ENCODE measurements at places on chromosomes 12 and 14.

GRCh38 chr12:78732481-78732880, 132.1 kb upstream of the SYT1 start:
- DNase-seq: no peak

DNA sequence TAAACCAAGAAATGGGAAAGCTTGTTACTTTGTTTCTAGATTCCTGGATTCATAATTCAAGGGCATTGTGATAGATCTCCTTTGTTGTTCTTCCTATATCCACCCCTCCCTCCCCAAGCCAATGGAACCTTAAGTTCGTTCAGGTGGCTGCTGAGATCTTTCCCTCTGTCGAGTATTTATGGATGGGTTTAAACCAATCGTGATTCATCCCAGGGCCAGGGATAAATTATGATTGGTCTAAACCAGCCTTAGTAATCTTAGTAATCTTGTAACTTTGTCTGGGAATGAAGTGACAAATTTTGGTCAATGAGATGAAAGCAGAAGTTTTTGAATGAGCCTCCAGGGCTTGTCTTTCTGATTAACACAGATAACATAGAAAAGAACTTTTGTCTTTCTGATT, 56.1 kb upstream of the PCED1B start:
- no peak for DNase-seq

DNA sequence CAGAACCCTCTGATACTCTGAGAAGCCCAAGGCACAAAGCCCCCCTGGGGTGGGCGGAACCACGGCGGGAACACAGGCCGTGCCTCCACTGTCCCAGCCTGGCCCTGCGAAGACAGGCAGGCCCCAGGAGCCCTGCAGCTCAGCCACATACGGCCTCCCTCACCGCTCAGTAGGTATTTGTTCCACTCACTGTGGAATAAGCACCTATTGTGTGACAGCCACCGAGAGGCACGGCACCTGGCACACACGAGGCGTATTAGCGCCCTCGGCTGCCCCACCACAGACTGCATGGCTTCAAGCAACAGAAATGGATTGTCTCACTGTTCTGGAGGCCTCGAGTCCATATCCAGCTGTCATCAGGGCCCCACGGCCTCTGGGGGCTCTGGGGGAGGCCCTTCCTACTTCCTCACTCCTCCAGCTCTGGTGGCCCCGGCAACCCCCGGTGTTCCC, 66.3 kb downstream of the NCOR2 start:
- DNase-seq: no peak

DNA sequence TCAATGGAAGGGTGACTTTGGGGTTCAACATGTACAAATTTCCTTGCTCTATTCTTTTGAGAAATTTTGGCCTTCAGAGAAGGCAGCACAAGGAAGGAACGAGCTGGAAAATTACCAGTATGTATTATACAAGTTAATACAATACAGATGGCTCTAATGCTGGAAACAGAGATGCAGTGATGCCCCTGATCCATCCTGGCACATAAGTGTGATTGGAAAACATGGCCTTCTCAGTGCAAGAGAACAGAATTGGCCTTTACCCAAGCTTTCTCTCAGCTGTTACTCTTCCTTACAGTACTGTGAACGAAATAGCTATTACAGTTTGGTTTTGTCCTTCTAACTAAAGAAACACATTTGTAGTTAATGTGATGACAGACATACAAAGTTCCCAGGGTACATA, 102.5 kb upstream of the GPHB5 start:
- DNase-seq: no peak

- no peak for DNase-seq
These were observed 231.2 kb downstream of the PIK3C2G start for GRCh38 chr12:18492372-18493025.

- DNase-seq: no peak
These were observed 43.3 kb upstream of the NT5DC3 start for GRCh38 chr12:103884316-103884715.

DNA sequence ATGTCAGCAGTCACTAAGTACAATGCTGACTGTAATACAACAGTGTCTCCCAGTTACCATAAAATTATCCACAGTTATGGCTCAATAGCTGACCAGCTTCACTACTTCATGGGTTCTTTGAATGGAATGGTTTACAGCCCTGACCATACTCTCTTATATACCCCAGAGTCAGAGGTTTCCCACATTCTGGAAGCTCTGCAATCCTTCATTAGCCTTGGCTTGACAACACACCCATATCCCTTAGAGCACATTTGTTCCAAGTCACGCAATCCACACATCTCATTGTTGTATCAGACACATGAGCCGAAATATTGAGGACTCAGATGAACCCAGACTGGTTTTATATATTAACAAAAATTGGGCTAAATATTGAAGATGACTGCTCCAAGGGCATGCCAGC, 209.4 kb upstream of the PLXNC1 start:
- no peak for DNase-seq

DNA sequence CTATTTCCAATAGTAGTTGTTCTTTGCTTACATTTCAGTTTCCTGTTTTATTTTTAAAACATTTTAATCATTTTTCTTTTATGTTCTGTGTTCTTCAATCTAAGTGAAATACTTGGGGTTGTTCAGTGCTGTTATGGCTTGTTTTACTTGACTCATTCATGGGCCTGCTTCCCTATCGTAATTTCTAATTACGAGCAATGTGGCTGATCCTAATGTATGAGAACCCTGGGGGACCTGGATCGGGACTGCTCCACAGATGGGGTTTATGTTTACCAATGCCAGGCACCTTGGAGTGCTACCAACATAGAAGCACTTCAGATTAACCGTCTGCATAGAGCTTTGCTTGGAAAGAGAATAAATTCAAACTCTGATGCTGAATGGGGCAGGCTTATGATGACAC, 29.8 kb downstream of the TECPR2 start:
- no peak for DNase-seq

DNA sequence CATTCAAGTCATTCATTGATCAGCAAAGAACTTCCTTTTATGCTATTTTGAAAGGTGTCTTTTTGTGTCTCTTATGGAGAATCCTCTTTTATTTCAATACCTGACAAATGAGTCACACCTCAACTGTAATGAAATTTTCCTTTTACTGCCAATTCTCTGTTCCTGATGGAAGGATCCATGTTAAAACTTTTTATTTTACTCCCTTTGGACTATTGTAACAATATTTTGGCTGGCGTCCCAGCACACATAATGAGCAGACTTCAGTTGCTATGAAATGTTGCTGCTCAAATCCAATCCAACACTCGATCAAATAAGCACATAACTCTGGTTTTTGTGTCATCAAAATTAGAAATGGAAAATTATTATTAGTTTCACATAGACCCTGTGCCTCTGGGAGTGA, 21.9 kb upstream of the SLC15A5 start:
- no peak for DNase-seq

GRCh38 chr12:88529531-88530488, 50.5 kb downstream of the KITLG start:
- no peak for DNase-seq

- no peak for DNase-seq
These were observed 8.4 kb downstream of the GEMIN2 start for GRCh38 chr14:39122330-39123138.

DNA sequence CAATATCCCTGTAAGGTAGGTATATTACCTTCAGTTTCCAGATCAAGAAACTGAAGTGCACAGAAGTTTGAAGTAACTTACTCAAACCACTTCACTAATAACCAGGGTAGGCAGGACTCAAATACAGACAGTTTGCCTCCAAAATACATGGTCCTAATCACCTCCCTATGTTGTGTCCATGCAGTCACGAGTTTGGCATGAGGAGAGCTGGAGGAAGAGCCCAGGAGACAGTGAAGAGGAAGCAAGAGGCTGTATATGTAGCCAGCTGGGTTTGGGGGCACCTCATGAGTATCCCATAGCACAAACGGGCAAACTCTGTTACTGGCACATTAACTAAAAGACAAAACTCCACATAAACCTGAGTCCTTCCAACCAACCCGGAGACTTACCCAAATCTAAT, 79.2 kb downstream of the DUSP16 start:
- DNase-seq: no peak

GRCh38 chr14:95327558-95328374, 8.1 kb upstream of the CLMN start:
- no peak for DNase-seq

DNA sequence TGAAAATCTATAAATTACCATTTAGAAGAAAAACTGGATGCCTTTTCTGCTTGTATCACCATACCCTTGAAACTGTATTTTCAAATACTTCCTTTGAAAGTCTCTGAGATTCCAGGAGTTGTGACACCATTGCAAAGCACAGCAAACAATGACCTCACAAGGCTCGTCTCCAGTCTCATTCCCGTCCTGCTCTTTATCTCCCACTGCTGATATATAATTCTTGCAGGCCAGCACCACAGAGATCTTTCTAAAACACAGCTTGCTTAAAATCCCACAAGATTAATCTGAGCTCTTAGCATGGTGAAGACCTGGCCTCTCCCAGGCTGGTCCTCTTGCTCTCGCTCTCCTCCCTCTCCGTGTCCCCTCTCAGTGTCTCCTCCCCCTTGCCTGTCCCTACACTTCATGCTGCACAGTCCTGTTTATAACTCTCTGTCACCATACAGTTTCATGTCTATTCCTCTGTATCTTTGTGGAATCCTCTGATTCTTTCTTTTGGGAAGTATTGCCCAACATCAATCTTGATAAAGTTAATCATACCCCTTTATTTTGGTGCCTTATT, 51.8 kb downstream of the ZFYVE21 start:
- DNase-seq: no peak

DNA sequence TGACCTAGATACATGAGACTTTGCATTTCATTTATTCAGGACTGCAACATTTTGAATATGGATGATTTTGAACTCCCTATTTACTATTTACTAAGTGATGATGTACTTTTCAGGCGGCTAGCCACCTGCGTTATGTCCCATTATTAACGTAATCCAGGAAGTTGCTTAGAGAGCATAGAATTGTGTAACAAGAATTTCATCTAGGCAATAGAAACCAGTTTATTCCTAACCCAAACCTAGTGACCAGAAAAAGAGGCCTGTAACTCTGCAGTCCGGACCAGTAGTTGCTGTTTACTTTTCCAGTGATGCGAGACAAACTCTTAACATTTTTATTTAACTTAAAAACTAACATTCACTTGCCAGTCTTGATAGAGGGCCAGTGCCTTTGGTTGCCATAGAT, 12.3 kb downstream of the NUDT4 start:
- no peak for DNase-seq

GRCh38 chr14:99430491-99430890, 50.2 kb downstream of the SETD3 start:
- no peak for DNase-seq

GRCh38 chr12:89707703-89708564, 704 bp downstream of the ATP2B1 start:
- peak; percentile 23 for DNase-seq

- no peak for DNase-seq
These were observed 84.2 kb upstream of the BMP4 start for GRCh38 chr14:54040846-54041245.

GRCh38 chr12:119914666-119915065, 37.5 kb upstream of the CIT start:
- no peak for DNase-seq

GRCh38 chr12:53005215-53005985, 856 bp upstream of the EIF4B start:
- DNase-seq: no peak

DNA sequence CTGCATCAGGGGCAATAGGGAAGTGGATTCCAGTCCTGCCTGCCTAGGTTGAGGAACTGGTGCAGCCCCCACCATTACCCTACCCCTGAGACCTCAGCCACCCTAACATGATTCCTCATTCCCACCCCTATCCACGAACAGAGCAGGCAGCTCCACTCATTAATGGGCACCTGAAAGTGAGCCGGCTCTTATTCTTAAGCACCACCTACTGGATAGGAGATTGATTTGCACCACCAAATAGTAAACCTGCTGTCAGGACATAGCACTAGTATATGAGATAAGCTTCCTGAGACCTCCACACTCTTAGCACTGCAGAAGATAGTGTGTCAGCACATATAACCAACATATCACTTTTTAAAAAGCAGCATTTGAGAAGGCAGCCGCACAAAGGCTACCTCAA, 573.2 kb downstream of the SOX5 start:
- no peak for DNase-seq

DNA sequence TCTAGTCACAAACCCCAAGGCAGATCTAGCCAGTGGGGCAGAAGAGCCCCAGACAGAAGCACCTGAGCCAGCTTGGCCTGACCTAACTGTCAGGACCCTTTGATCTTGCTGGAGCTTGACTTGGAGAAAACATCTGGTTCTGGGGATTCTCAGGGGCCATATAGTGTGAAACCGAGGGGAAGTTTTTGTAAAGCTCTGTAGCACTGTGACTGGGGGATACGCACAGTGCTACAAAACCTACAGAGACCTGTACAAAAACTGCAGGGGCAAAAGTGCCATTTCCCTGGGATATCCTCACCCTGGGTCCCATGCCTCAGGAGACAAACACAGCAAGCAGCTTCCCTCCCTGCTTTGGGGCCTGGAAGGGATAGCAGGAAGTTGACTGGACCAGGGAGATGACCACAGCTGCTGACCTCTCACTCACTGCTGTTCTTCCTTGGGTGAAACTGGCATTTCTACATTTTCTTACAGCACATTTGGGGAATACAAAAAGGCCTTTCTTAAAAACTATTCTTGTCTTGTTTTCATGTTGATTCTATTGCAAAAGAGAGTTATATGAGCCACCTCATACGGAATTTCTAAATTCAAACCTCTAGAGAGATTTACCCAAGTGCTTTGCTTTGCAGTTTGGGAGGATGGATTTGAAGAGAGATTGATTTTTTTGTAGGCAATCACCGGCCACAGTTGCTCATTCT, 140.0 kb downstream of the DAD1 start:
- DNase-seq: no peak

- DNase-seq: peak; percentile 76
These were observed 11.1 kb upstream of the NINJ2 start for GRCh38 chr12:674272-674781.

- peak; percentile 20 for DNase-seq
These were observed 126.4 kb downstream of the DUSP6 start for GRCh38 chr12:89225808-89226411.

- no peak for DNase-seq
These were observed 273.4 kb upstream of the SLC16A7 start for GRCh38 chr12:59322473-59322872.

- no peak for DNase-seq
These were observed 27.9 kb downstream of the ACTN1 start for GRCh38 chr14:68951035-68951797.

GRCh38 chr12:62907078-62907477, 27.9 kb downstream of the PPM1H start:
- DNase-seq: no peak

- DNase-seq: peak; percentile 75
These were observed 21.2 kb downstream of the PRPF40B start for GRCh38 chr12:49644620-49644994.
